MCF 10A (cell line): ENCODE measurements at places on chromosomes 5 and 9. TPM values are rescaled to one million over a fixed set of nuclear protein-coding genes. Genes with fewer than 3 reads are reported as not detected.
A peak's percentile ranks its signal among the peaks of the same experiment; 100 is the strongest.

Gene HRH2
- total RNA-seq, result not detected in 2 replicates

Gene SLC1A3
- 5.9 and 9.6 TPM in 2 replicates for total RNA-seq

Gene PCDHGA7
- 0.56 and 0.86 TPM in 2 replicates for total RNA-seq

DNA sequence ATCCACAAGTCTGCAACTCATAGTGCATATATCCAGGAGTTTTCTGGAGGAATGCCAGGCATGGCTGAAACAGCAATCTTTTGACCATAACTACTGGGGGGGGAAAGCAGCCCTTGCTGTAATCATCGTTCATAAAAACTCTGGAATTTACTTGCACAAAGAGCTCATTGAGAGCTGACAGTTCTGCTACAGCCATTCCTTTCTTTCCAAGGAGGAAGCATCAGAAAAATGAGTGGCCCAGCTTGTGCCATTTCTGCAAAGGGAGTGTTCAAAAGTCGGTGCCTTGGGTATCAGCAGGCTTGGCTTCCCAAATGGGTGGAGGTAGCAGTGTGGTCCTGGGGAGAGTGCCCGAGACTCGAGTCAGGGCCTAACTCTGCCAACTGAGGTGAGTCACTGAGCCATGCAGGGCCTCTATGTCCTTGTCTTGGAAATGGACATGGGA is 101.5 kb downstream of the GCNT1 start:
- peak; percentile 54 for DNase-seq

GRCh38 chr5:27087747-27088146 is 49.4 kb upstream of the CDH9 start:
- DNase-seq, result no peak

GRCh38 chr5:169496878-169497277 is 86.7 kb upstream of the SPDL1 start:
- no peak for DNase-seq
